ENCODE measurements at places on chromosomes 13 and 19.

DNA sequence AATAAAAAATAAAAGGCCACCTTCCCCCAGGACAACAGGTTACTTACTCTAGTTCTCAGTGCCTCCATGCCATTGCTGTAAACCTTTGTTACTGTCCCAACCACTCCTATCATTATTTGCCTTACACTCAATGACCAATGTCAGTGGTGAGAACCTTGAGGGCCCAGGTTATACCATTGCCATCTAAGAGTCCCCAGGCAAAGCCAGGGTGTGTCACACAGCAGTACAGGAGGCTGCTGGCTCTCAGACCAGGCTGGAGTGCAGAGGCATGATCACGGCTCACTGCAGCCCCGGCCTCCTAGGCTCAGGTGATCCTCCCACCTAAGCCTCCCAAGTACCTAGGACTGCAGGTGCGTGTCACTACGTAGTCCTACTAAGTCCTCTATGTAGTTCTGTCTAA lies 6.1 kb downstream of the ELAVL1 start:
- no peak for DNase-seq

- DNase-seq = no peak
Measured at GRCh38 chr13:89845874-89846273, 1501.6 kb upstream of the MIR17HG start.

DNA sequence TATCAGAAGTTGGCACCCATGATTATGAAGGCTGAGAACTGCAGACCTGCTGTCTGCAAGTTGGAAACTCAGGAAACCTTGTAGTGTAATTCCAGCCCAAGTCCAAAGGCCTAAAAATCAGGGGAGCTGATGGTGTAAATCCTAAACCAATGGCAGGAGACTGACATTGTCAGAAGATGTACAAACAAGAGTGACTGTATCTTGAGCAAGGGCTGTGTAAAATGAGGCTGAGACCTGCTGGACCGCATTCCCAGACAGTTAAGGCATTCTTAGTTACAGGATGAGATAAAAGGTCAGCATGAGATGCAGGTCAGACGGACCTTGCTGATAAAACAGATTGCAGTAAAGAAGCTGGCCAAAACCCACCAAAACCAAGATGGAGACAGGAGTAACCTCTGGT lies 147.7 kb downstream of the COG6 start:
- DNase-seq = no peak

- DNase-seq = no peak
Measured at GRCh38 chr19:40810160-40810559, 11.2 kb downstream of the EGLN2 start.

DNA sequence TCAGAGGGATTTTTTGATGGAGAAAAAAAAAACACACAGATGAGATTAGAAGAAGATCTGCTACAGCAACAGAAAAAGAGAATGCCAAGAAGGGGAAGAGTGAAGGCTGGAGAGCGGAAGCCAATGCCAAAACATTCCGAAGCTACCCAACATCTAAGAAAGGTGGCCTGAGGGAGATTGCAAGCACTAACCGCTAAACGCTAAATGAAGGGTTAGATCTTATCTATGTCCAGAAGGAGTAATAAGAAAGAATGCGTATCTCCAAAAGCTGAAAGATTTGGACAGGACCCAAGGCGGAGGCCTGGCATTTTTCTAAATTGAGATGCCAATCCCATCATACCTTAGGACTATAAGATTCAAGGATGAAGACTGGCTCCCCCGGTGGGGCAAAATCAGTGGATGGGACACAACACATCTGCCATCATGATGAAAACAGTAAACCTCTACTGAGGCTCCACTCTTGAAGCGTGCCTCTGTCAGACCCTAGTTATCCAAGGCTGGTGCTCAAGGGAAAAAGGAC lies 15.6 kb upstream of the HMGB1 start:
- no peak for DNase-seq

DNA sequence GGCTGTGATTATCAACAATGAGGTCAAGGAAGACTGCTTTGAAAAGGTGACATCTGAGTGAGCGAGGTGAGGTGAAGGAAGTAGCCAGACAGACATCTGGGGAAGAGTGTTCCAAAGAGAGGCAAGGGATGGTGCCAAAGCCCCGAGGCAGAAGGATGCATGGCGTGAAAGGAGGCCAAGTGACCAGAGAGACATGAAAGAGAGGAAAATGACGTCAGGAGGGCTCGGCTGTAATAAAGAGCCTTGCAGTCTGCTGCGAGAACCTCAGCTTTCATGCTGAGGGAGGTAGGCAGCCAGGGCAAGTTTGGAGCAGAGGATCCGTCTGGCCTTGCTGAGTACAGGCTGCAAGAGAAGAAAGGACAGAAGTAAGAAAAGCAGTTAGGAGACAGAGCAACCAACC lies 50.8 kb downstream of the FOXO1 start:
- no peak for DNase-seq

- no peak for DNase-seq
Measured at GRCh38 chr19:46488551-46488950, 7.1 kb downstream of the PNMA8B start.

GRCh38 chr13:111610879-111611278 lies 290.4 kb downstream of the TEX29 start:
- DNase-seq = no peak

- no peak for DNase-seq
Measured at GRCh38 chr13:91241221-91241933, 106.1 kb upstream of the MIR17HG start.

DNA sequence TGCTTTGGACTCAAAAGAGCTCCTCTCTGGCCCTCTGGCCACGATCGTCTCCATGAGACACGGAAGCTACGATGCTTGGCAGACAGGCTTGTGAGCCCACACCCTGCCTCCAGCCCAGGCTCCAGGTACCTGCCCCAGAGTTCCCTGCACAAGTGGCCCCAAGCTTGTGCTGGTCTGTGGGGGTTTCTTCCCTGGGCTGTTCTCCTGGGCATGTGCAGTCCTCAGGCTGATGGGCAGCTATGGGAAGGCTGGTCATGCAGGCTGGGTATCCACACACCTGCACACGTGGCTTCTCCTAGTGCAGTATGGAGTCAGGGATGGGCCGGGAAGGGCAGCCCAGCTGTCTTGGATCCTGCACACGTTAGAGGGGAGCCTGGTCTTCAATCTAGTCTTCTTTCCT lies 43.1 kb downstream of the TEX29 start:
- DNase-seq = no peak
